ENCODE measurements at places on chromosomes 5 and 9.
A peak's percentile ranks its signal among the peaks of the same experiment; 100 is the strongest.

- DNase-seq, result no peak
Observed at GRCh38 chr9:106689089-106689488, 173.9 kb upstream of the ZNF462 start.

DNA sequence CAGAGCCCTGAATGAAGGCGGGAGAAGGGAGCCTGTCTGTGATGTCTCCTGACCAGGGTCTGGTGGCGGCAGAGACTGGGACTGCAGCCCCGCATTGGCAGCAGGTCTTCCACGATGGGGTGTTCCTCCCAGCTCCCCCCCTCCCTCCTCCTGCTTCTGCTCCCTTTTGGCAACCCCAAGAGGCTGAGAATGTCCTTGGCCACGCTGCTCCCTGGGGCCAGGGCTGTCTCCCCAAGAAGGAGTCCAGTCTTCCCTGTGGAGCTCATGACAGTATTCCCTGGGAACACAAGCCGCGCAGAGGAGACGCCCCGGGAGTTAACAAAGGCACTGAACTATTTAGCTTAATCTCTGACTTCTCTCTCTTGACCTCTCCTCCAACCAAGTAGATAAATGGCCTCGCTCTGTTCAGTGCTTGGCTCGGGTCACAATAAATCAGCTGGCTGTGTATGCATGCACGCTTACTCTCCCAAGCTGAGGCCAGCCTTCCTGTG is 84.0 kb upstream of the NEURL1B start:
- peak; percentile 33 for DNase-seq

DNA sequence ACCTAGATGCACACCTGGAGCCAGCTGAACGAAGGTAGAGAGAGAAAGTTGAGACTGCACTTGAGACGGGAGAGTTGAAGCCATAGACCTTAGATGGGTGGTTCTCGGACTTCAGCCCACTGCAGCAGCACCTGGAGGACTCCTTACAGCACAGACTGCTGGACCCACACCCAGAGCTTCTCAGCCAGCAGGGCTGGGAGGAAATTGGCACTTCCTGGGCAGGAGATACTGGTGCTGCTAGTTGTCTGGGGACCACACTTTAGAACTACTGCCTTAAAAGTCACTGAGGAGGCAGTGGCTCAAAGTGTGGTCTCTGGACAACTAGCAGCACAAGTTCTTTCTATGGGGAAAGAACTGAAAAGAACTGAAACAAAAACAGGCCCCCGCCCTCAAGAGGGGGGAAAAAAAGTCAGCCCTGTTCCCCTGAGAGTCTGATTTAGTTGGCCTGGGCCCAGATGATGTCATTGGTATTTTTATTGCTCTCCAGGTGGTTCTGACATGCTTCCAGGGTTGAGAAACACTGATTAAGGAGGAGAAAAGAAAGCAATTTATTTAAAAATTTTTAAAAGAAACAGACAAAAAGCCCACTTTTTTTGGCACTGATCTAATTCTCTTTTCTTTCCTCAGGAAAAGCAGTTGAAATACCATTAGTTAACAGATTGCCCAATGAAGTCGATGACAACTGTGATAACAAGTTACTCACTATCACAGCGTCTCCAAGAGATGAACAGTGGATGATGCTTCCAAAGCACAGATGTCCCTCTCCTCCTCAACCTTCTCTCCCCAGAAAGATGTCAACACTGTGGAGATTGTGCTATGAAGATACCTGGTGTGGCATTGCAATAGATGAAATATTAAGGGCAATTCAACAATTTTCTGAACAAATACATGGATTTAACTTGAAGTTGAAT is 73.6 kb upstream of the ADAMTS16 start:
- DNase-seq, result no peak

GRCh38 chr5:16889203-16889971 is 46.7 kb downstream of the MYO10 start:
- DNase-seq, result no peak

- DNase-seq, result no peak
Observed at GRCh38 chr5:60356745-60357144, 343.2 kb downstream of the DEPDC1B start.
